ENCODE measurements at places on chromosomes 13 and 19. TPM values are rescaled to one million over a fixed set of nuclear protein-coding genes. Genes with fewer than 3 reads are reported as not detected.

Gene ZNF616
- 10.0 TPM for total RNA-seq

Gene ZNF573
- 6.6 TPM for total RNA-seq

Gene ASF1B
- total RNA-seq, result 0.53 TPM

Gene MYBPC2
- not detected for total RNA-seq

Gene RHPN2
- total RNA-seq, result 22.1 TPM

Gene MIDN
- 15.8 TPM for total RNA-seq

Gene IGFL2
- total RNA-seq, result 2.4 TPM

DNA sequence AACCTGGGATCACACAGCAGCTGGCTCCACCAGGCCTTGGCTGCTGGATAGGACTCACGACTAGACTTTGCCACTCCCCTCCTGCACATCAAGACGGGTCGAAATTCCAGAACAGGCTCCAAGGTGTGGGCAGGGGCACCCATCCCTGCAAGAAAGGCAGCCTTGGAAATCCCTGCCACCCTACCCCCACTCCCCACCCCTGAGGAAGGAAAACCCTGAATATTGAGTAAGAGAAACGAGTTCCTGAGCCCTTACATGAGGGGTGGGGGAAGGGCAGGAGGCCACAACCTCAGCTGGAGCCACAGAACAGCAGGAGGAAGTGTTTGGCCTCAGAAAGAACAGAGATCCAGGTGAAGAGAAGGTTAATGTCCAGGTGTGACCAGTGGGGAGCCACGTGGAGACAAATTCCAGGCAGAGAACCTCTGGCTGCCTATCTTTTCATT is 20.1 kb downstream of the DEDD2 start:
- no peak for DNase-seq

DNA sequence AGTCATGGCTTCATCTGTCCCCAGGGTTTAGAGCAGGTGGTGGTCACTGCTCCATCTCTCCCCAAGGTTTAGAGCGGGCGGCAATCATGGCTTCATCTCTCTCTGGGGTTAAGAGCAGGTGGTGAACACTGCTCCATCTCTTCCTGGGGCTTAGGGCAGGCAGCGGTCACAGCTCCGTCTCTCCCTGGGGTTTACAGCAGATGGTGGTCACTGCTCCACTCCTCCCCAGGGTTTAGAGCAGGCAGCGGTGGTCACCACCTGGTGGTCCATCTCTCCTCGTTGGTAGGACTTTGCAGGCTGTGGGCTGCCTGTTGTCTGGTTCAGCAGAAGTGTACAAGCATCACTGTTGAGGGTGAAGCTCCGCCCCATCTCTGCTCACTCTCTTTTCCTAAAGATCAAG is 52.8 kb upstream of the ARHGEF7 start:
- no peak for DNase-seq

DNA sequence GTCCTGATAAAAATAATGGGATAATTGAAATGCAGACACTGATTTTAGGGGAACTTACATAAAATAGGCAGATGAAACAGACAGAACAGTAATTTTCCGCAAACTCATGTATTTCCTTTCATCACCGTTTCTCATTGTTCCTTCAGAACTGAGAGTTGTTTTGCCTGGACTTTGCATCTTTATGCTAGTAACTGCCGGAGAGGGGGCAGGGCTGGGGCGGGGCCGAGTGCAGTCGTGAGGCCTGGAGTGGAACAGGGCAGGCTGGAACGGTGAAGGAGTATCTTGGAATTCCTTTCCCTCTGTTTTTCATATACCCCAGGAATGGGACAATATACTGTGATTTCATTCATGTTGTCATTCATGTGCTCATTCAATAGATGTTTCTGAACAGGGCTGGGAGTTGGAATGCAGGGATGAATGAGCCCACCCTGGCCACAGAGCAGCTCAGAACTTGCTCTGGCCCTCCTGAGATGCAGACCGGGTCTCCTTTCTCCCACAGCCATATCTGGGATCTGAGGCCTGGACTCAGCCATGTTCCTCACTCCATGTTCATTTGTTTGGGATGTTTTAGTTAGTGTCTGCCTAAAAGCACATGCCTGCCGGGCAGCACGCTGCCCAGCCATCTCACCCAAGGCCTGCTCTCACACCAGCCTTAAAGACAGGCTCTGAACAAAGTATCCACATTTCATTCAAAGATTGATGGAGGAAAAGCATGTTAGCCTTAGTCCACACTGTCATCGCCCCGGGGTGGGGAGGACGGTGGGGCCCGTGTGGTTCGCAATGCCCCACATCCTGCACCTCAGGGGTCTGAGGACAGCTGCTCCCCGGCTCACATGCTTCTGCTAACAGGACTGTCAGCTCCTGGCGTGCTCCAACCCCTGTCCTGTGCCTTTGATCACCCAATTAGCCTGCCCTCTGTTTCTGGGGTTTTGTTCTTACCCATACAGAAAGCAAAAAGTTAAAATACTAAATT is 92.9 kb downstream of the SOX1 start:
- DNase-seq, result no peak

GRCh38 chr19:3969435-3970312 is 1.2 kb downstream of the DAPK3 start:
- peak; percentile 94 for DNase-seq

- DNase-seq, result no peak
Observed at GRCh38 chr19:56942756-56943155, 102.2 kb upstream of the PEG3 start.

- no peak for DNase-seq
Observed at GRCh38 chr13:21235174-21235573, 58.7 kb downstream of the MRPL57 start.

DNA sequence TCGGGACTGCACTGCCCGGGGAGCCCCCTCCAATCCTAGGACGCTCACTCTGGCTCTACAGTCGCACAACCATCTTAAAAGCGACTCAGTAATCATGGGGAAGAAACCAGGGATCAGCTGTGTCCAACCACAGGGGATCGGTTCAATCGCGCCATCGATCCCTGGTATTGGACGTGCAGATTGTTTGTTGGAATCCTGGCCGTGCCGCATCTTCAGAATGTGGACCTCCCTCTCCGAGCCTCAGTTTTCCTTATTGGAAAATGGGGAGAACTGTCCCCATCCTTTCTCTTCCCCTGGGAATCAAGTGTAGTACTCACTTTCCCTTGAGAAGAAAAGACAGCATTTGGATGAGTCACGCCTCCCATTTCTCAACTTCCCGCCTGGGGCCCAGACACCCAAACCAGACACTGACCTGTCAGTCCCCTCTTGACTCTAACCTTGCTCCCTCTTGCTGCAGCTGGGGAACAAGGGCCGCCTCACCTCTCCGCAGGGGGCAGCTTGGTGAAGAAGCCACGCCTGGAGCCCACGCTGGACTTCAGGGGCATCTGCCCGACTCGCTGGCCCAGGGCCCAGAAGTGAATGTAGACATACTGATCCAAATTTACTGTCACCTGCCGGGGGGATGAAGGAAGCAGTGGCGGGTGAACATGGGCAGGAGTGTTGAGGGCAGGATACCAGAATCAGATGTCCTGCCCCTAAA is 17.6 kb downstream of the EMP3 start:
- DNase-seq, result peak; percentile 57

DNA sequence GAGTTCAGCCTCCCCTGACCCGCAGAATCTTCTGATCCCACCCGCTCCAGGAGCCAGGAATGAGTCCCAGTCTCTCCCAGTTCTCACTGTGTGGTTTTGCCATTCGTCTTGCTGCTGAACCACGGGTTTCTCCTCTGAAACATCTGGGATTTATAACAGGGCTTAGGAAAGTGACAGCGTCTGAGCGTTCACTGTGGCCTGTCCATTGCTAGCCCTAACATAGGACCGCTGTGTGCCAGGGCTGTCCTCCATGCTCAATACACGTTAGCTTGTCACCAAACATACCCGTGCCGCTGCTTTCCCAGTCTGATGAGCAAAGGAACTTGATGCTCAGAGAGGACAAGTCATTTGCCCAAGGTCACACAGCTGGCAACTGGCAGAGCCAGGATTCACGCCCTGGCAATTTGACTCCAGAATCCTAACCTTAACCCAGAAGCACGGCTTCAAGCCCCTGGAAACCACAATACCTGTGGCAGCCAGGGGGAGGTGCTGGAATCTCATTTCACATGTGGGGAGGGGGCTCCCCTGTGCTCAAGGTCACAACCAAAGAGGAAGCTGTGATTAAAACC is 1.1 kb upstream of the APOE start:
- DNase-seq, result no peak

GRCh38 chr13:79401259-79402070 is 4.6 kb downstream of the RBM26 start:
- DNase-seq, result no peak

- no peak for DNase-seq
Observed at GRCh38 chr19:38635483-38636399, 11.7 kb upstream of the ACTN4 start.

GRCh38 chr13:31168166-31168565 is 6.5 kb upstream of the HSPH1 start:
- DNase-seq, result no peak

DNA sequence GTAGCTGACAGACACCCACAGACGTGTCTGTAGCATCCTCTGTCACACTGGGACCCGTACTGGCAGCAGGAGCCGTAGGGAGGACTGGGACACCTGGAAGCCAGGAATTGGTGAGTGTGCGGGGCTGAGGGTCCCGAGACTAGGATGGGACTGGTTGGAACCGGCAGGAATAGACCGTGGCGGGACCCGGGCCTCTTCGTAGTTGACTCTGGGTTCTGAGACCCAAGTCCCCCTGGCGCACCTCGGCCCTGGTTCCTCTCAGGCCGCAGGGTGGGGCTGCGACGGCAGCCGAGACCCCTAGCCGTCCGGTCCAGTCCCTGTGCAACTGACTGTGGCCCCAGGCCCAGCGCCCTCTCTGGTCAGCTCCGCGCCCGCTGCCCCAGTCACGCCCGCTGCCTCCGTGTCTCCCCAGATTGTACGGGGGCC is 64.7 kb downstream of the ZNF823 start:
- DNase-seq, result no peak

DNA sequence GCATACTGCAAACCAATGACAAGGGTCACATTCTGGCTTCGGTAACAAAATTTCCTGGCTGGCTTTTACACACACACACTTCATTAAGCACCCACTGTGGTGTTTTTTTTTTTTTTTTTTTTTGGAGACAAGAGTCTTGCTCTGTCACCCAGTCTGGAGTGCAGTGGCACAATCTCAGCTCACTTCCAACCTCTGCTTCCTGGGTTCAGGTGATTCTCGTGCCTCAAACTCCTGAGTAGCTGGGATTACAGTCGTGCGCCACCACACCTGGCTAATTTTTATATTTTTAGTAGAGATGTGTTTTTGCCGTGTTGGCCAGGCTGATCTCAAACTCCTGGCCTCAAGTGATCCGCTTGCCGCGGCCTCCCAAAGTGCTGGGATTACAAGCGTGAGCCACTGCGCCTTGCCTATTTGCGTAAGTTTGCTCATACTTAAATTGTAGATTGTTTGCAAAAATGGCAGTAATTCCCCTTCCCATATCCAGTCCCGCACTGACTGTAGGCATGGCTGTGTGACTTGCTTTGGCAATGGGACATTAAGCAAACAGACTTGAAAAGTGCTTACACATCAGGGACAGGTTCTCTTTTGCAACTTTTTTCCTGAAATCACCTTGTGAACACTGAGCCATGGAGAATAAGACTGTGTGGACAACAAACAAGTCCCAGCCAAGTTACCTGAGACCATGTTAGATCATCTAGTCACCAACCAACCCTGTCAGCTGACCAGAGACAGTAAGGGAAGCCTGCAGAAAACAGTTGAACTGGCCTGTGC is 42.1 kb upstream of the EBPL start:
- peak; percentile 56 for DNase-seq

DNA sequence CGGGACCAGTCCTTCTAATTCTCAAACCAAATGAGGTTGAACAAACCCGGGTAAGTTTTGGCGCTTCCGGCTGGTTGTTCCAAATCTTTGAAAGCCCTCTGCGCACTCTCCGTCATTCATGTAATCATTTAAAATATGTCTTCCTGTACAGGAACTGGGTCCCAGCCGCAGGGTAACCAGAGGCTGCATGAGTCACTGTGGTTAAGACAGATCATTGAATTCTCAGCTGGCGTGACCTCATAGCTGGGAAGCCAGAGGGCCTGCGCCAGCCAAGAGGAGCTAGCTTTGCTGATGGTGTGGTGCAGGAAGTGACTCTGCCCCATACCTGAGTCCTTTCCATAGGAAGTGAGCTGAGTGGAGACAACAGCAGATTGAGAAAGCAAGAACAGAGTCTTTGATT is 135.2 kb downstream of the TSHZ3 start:
- DNase-seq, result peak; percentile 99

GRCh38 chr13:113930671-113931637 is 42.9 kb downstream of the C13orf46 start:
- DNase-seq, result no peak

DNA sequence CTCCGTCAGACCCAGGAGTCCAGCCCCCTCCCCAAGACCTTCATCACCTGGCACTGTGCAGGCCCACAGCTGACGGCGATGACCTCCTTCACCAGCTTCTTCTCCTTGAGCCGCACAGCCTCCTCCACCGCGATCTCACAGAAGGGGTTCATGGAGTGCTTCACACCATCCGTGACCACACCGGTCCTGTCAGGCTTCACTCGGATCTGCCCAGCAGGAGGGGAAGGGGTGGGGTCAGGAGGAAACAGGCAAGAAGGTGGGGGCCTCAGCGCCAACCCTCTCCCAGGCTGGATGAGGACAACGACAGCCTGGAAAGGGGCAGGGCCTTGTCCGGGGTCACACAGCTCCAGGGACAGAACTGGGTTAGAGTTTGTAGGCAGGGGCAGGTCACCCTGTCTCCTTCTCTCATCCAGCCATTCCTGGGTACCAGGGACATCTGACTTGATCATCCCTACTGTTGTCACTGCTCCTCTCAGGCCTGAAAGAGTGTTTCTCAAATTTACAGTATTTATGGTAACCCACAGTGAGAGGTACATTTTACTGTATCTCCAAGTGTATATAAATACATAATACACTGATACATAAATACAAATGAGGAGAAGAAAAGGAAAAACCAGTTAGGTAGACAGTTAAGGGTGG is 12.0 kb downstream of the ETFB start:
- no peak for DNase-seq

DNA sequence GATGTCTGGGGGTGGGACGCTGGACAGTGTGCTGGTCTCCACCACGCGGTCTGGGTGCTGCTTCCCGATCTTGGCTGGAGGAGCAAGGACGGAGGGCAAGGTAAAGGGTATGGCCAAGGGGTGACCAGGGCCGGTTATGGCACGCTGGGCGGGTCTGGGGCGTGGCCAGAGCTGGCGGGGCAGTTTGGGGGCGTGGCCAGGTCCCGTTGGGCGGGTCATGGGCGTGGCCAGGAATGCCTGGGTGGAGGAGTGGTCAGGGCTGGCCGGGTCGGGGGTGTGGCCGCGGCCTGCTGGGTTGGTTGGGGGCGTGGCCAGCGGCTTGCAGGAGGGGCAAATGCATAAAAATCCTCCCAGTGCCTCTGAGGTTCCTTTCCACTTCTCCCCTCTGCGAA is 19.2 kb downstream of the GPX4 start:
- peak; percentile 52 for DNase-seq

GRCh38 chr19:42386974-42387707 is 3.0 kb downstream of the CNFN start:
- DNase-seq, result peak; percentile 58

GRCh38 chr19:32318884-32319520 is 26.4 kb upstream of the ZNF507 start:
- DNase-seq, result no peak

DNA sequence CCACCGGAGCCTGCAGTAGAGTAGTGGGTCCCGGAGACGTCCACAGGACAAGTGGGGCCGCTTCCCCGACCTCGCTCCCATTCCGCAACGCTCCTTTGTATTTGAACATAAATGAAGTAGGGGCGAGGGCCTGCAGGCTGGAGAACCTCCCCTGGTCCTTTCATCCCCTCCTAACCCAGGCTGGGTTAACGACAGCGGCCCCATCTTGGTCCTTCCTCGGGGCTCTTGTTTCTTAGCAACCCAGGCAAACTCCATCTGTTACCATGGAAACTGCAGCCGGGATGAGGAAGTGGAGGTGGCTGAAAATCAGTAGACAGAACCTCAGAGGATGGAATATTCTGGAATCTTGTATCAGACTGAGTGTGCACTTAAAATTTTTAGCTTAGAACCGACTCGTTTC is 132.6 kb upstream of the USP29 start:
- DNase-seq, result no peak
